Natural killer cell (primary cell): ENCODE measurements at places on chromosomes 3 and 15. TPM values are rescaled to one million over a fixed set of nuclear protein-coding genes. Genes with fewer than 3 reads are reported as not detected.

Gene PIERCE2
- total RNA-seq = not detected

Gene ASB14
- total RNA-seq = not detected

GRCh38 chr3:66449411-66449974 is 51.3 kb downstream of the LRIG1 start:
- DNase-seq = no peak

- DNase-seq = no peak
These were observed 57.2 kb downstream of the GLDN start for GRCh38 chr15:51398626-51399025.

- DNase-seq = no peak
These were observed 133.6 kb downstream of the MEIS2 start for GRCh38 chr15:36966708-36967107.
